Fibroblast of mammary gland (primary cell): ENCODE measurements at places on chromosomes 3 and 15.
A peak's percentile ranks its signal among the peaks of the same experiment; 100 is the strongest.

DNA sequence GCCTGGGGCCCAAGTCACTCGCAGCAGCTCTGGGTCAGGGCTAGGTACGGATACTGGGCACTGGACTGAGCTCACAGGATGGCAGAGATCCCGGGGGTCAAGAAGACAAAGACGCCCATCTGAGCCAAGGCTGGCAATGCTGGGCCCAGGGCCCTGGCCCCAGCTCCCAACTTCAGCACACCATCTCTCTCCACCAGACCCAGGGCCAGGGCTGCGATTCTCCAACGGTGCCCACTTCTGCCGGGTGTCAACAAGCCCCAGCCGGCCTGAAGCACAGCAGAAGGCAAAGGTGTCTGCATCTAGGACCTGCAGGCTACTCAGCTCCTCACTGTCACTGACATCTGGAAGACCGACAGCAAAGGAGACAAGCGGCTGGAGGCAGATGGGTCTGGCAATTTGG, 8.6 kb downstream of the WDR73 start:
- DNase-seq = no peak

GRCh38 chr3:197234947-197235914, 63.2 kb downstream of the DLG1 start:
- DNase-seq = no peak

DNA sequence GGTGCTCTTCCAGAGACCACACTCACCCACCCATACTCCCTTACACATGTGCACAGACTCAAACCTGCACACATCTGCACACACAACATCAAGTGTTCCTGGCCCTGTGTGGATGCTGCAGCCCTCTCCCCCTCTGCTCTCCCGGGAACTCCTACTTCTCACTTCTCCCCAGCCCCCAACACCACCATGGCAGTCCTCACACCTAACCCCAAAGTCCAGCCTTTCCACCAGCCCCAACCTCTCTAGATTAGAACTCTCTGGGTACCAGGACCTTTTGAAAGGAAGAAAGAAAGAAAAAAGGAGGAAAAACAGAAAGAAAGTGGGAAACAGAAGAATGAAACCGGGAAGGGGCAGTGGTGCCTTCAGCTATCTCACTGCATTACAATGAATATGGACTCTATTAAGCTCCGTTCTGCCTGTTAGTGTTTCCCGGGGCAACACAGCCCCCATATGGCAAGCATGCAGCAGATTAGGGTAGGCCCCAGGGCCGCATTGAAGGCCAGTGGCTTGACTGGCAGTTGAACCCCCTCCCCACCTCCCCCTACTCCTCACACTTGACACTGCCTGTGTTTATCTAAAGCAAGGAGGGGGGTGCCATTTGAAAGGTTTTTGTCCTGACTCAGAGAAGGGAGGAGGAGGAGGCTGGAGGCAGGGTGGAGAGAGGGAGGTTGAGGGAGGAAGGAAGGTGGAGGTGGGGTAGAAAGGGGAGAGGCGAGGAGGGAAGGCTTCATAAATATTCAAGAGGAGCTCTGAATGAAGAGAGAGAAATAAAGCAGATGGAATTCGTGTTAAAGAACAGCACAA, 30.1 kb downstream of the BOC start:
- DNase-seq = peak; percentile 33

- DNase-seq = peak; percentile 98
Observed at GRCh38 chr3:10366651-10367101, 45.8 kb upstream of the SEC13 start.

DNA sequence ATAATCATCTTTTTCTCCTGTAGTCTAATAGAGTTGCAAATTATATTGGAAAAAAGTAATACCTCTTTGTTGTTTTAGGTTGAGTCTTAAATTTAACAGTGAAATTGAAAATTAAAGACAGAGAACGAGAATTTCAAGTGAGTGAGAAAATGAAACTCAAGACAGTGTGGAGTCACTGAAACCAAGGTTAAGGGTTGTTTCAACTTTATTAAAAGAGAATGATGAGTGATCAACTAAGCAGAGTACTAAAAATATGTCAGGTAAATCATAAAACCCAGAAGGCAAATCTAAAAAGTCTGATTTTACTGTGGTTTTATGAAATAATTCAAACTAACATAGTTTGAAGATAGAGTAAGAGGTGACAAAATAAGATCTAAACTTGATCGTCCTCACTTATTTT, 782.5 kb upstream of the SEMA6D start:
- no peak for DNase-seq

- no peak for DNase-seq
Observed at GRCh38 chr3:56003129-56003528, 465.1 kb downstream of the ERC2 start.

DNA sequence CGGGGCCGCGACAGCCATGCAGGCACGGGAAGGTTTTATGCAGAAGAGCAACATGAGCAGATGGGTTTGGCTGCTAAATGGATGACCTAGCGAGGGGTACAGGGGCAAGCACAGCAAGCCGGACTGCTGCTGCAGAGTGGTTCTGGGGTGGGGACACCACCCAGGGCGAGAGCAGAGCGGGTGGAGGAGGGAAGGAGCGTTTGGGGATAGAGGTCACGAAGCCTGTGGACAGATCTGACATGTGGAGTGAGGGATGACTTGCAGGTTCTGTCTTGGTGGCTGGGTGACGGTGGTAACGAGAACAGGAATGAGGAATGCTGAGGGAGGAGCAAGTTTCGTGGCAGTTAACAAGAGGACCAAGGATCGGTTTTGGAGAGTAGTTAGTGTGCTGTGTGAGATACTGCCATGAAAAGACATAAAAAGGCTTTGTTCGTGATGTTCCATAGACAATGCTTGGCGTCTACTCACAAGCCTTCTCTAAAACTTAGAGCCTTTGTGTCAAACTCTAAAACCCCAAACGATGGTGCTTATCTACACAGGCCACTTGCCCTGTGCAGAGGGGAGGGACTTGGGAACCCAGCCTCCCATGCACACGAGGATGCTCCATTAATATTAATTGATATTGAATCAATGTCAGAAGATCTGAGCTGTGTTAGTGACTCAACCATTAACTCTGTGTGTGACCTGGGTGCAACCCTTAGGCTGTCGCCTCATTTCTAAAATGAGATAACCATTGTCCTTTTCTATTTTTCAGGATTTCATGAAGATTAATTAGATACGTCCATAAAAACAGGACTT, 132.7 kb upstream of the SLC2A2 start:
- no peak for DNase-seq

GRCh38 chr3:73661265-73661664, 36.5 kb upstream of the PDZRN3 start:
- DNase-seq = peak; percentile 81

GRCh38 chr3:72341380-72341770, 506.9 kb downstream of the SHQ1 start:
- no peak for DNase-seq

DNA sequence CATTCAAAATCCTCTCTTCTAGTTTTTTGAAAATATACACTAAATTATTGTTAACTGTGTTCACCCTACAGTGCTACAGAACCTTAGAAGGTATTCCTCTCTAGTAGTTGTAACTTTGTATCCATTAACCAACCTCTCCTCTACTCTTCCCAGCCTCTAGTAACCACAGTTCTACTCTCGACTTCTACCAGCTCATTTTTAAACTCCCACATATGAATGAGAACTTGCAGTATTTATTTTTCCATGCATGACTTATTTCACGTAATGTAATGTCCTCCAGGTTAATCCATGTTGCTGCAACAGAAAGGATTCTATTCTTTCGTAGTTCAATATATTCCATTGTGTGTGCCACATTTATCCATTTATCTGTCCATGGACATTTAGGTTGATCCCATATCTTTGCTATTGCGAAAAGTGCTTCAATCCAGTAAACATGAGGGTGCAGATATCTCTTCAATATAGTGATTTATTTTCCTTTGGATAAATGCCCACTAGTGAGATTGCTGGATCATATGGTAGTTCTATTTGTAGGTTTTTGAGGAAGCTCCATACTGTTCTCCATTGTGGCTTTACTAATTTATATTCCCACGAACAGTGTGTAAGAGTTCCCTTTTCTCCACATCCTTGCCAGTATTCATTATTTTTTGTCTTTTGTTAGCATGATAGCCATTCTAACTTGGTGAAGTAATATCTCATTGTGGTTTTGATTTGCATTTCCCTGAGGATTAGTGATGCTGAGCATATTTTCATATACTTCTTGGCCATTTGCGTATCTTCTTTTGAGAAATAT, 113.7 kb upstream of the SMAD3 start:
- peak; percentile 68 for DNase-seq

DNA sequence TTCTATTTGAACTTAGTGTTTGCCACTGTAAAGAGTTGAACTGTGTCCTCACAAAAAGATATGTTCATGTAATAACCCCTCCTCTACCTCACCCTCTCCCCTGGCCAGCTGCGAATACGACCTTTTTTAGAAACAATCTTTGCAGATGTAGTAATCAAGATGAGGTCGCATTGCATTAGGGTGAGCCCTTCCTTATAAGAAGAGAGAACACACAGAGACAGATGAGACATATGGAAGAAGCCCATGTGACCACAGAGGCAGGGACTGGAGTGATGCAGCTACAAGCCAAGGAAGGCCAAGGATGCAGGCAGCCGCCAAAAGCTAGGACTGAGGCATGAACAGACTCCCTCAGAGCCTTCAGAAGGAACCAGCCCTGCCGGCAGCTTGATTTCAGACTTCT, 27.6 kb downstream of the GPR176 start:
- peak; percentile 44 for DNase-seq

- no peak for DNase-seq
Observed at GRCh38 chr15:22956978-22957260, 23.2 kb downstream of the CYFIP1 start.

DNA sequence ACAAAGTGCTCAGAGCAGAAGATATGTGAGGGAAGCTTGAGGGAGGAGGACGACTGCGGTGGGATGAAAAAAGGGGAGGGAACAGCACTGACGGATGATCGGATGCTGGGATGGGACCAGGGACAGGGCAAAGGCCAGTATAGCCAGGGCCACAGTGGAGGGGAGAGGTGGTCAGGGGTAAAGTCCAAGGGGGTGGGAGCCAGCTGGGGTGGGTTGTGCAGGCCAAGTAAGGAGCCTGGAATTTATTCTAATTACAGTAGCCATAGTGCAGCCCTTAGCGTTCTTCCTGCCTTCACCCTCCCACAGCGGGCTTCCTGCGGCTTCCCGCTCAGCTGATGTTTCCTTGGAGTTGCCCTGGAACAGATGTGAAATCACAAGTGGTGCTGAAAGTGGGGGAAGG, 7.6 kb upstream of the APEH start:
- no peak for DNase-seq

- no peak for DNase-seq
Observed at GRCh38 chr3:194135516-194135805, 487 bp upstream of the HES1 start.

DNA sequence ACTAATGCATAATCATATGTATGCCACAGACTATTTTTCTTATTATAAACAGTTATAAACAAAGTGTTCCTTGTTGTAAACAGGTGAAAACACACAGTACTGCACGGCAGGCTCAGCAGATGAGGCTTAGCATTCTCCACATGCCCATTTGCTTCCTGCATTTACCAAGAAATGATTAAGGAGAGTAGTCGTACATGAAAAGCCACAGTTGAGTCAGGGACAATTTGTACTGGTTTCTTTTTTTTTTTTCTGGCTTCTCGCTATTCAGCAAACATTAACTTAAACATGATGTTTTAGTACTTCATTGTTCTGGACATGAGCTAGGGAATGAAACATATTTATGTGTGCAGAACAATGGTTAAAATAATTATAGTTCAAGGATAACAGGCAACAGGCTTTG, 63.4 kb downstream of the GHSR start:
- no peak for DNase-seq

DNA sequence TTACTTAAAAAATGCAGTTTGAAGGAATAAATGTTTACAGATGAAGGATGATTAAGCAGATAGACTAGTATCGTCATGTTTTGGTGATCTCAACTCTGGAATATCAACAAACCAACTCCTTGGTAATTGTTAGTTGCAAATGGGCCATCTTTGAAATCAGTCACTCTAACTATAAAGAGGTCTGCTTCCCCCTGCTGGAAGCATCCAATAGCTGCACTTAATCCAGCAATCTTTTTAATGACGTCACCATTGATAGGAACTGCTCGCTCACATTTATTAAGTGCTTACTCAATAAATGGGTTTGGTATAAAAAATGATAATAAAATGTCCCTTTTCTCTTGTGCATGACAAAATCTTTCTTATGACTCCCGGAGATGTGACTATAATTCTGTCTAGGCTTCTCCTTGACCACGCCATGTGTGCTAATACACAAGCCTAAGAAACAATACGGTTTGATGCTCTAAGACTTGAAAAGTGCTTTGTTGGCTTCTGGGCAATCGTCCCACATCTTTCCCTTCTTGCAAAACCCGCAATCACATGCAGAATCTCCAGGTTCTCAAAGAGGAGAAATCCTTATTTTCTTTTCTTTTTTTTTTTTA, 227.6 kb upstream of the POU1F1 start:
- peak; percentile 64 for DNase-seq

DNA sequence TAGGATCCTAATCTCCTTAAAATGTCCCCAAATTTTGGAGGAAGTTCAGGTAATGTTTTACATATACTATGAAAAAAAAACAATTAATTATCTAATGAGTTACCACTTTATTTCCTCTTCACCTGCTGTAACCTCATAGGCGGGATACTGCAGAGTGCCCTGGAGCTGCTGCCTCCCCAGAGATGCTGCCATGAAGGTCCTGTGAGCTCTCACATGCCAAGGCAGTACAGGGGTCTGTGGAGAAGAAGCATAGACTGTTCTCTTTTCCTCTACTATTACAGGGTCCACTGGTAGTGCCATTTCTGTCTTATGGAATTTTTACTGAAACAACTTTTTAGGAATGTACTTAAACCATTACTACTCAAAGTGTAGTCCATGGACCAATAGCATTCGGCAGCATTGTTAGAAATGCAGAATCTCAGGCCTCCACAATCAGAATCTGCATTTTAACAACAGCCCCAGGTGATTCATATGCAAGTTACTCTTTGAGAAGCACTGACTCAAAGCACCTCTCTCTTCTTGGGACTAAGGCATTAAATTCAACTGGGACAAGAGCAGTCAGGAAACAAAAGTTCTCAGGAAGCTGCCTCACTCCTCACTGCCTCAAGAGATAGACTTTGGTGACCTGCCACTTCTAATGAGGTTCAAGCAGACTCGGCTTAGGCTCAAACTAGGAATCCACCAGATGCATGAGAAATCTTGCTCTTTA, 30.3 kb upstream of the CPOX start:
- no peak for DNase-seq

GRCh38 chr3:189677667-189678066, 46.5 kb downstream of the TP63 start:
- DNase-seq = no peak

- DNase-seq = peak; percentile 42
Observed at GRCh38 chr3:138197058-138197457, 10.0 kb downstream of the ARMC8 start.

GRCh38 chr3:32349184-32349583, 42.5 kb upstream of the CMTM7 start:
- no peak for DNase-seq

DNA sequence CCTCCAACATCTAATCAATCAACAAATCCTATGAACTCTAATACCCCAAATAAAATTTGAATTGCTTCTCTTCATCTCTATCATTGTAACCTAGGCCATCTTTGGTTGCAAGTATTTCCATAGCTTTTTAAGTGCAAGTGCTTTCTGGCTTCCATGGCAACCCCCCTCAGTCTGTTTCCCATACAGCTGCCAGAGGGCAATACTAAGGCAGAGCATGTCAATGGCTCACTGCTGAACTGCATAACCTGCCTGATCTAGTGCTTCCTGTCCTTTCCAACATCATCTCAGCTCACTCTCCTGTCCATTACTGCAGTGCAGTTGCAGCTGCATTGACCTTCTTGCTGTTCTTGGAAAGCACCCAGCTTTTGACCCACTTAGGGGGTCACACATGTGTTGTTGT, 198.4 kb downstream of the WNT5A start:
- no peak for DNase-seq
